ENCODE measurements at places on chromosomes 2 and 18.

GRCh38 chr2:53202063-53202462 lies 565.5 kb upstream of the CHAC2 start:
- peak; percentile 1 for DNase-seq

DNA sequence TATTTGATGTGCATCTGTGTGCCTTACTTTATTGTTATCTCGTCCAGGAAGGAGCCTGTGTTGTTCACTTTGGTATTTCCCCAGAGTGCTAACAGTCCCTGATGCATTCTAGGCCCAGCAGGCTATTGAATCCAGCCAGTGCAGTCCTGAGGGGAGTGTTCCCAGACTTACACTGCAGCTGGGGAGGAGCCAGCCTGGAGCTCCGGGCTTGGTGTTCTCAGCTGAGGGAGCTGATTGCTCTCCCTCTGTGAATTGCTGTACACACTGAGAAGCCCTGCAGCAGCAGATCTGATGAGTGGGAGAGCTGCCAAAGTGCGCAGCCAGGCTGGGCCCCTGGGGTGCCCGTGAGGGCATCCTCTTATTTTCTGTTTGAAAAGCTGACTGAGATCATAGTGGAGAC lies 159.2 kb downstream of the GALNT3 start:
- DNase-seq = no peak

DNA sequence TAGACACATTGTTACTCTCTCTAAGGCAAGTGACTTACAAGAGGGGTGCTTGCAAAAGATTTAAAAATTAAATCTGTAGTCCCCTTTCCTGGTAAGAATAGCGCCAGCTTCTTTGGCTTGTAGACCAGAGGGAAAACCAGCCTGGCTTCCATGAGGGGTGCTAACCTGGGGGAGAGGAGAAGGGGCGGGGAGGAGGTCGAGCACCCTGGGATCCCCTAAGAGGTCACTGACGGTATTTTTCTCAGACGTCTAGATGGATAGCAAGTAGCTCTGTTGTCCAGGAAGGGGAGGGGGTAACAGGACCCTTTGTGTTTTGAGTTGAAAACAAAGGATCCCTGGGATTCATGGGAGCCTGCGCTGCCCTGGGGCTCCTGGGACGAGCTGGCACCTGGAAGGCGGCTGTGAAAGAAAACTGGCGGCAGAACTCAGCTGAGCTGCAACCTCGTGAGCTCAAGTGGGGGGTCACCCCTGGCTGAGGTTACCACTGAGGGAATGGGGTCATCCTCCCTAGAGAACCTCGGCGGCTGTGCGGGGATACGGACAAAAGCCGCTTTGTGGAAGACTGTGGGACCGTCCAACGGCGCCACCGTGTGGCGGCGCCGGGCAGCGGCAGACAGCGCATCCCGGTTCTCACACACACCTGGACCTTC lies 37.8 kb upstream of the MRPL19 start:
- peak; percentile 12 for DNase-seq

DNA sequence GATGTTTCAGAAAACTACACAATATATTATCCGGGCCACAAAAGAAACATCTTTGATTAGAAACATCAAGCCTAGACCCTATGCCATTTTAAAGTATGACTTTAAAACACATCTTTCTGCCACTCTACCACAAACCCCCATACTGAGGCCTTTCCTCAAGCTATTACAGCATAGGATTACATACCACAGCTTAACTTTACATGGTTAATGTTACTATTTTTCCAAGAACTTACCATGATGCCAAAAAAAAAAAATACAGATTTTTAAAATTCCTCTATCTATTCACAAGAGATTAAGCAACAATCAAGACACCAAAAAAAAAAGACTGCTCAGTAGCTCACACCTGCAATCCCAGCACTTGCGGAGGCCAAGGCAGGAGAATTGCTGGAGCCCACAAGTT lies 9.0 kb downstream of the NCKAP1 start:
- no peak for DNase-seq

- no peak for DNase-seq
These were observed 137.5 kb downstream of the NDUFA10 start for GRCh38 chr2:239887604-239888003.

DNA sequence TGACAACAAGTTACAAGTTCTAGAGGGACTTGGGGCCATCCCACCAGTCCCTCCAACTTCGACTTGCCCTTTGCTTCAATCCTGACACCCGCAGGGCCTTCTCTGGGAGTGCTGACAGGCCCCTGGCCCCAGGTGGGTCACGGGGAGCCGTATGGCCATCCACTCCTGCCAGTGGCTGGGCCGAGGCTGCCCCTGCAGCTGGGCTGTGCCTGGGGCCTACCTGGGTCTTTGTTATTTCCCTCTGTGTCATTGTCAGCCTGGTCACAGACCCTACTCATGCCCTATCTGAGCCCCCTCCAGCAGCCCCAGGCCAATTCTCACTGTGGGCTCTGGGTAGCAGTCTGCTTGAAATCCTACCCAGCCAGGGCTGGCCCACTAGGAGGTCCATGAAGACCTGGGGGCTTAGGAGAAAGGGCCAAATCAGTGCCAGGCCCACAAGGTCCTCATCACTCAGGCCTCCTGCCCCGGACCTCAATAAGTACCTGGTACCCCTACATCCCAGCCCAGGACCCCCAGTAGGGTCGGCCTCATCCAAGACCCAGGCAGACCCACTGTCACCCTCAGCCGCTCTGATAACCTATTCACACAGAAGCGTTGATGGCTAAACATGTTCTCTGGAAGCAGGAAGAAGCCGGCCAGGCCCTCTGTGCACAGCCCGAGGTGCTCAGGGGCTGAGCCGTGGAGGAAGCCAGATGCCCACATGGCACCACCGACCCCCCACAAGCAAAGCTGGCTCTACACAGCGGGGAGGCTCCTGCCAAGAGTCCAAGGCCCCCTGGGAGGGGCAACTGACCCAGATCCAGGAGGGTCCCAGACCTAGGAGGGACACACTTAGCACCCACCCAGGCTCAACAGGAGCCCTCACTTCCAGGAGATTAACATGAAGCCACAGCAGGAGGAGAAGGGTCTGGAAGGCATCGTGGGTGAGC lies 57.7 kb downstream of the BIN1 start:
- no peak for DNase-seq

DNA sequence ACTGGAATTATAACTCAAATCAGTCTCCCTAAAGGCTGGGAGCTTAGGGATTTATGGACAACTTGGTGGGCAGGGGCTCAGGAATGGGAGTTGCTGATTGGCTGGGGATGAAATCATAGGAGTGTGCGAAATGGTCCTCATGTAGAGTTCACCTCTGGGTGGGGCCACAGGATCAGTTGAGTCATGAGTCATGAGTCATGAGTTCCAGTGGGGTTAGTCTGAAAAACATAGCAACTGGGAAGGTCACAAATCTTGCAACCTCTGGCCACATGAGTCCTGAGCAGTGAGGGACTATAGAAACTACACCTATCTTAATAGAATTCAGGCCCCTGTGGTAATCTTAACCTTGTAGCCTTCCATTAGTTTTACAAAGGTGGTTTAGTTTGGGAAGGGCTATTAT lies 383.3 kb downstream of the RBM43 start:
- DNase-seq = no peak

- no peak for DNase-seq
These were observed 353.8 kb upstream of the SPRED2 start for GRCh38 chr2:65786007-65786717.

DNA sequence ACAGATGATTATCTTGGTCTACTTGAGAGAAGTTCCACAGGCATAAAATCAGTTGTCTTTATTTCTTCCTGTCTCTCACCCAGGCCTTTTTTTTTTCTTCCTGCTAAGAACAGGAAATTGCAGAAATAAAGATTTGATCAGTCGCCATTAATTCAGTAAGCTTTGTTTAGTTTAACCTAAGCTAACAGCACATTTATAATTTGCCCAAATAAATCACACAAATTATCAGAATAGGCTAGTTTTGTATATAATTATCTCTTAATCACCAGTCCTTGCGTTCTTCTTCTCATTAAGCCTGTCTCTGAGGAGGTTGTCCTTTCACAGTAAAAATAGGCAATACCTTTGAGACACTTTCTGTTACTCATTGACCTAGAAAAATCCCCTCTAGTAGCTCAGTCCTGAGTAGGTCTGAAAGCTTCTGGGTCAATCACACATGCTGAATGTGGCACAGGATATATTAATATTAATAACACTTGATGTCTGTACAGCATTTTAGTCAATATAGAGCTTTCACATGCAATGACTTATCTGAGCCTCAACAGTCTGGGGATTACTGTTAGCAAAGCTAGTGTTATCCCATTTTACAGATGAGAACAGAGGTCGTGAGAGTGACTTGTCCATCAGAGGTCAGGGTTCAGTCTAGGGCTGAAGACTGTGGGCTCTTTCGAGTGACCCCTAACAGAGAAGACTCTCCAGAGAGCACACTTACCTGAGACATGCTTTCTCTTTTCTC lies 11.2 kb upstream of the STK17B start:
- DNase-seq = no peak

DNA sequence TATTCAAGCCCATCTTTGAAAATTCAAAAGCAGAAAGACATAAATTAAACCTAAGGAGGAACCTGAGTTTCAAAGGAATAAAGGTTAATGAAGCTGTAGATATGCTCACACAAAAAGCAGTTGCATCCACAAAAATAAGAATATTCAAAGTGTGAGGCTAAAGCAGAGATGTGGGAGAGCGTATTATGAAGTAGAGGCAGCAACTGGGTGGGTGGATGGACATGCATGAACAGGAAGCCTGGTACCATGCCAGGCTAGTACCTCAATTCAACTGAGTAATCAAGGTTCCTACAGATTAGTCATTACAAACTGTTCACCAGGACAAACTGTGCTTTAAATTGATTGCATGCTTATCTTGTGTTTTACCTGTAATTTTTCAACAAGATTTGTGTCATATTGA lies 330.0 kb upstream of the PKDCC start:
- no peak for DNase-seq

- no peak for DNase-seq
These were observed 47.6 kb downstream of the COL5A2 start for GRCh38 chr2:189131991-189132390.

DNA sequence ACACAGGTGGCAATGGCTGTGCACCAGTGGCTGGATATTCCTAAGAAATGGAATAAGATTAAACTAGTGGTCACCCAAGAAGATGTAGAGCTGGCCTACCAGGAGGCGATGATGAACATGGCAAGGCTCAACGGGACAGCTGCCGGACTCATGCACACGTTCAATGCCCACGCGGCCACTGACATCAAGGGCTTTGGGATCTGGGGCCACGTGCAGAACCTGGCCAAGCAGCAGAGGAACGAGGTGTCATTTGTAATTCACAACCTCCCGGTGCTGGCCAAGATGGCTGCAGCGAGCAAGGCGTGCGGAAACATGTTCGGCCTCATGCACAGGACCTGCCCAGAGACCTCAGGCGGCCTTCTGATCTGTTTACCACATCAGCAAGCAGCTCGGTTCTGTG lies 190.8 kb downstream of the FTCDNL1 start:
- DNase-seq = no peak

GRCh38 chr18:79480171-79481045 lies 84.7 kb downstream of the NFATC1 start:
- no peak for DNase-seq

DNA sequence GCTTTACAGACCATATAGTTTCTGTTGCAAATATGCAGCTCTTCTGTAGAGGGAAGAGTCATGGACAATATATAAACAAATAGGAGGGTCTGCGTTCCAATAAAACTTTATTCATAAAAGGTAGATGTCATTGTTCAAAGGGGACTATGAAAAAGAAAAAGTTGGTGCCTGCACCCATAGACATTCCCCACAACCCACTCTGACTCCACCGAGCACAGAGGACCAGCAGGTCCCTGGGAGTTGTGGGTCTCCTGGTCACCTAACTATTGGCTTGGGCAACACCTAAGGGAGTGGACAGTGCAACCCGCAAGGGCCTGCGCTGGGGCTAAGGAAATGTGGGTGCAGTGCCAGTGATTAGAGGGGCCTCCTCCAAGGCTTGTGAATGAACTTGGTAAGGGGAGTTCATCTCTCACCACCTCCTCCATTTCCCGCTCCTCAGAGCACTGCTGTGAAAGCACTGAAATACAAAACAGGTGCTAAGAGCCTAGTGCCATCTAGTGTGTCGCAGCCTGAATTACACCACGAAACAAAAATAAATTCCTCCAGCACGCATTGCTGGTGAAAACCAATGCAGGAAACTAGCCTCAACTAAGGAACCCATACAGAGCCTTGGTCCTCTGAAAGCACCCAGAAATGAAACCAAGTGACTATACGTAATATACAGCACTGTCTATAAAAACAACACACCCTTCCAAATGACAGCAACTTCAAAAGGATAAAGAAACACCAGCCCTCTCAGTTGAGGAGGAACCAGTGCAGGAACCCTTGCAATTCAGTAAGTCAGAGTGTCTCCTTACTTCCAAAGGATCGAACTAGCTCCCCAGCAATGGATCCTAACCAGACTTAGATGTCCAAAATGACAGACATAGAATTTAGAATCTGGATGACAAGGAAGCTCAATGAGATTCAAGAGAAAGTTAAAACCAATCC lies 166.6 kb downstream of the RNF144A start:
- DNase-seq = peak; percentile 67

- DNase-seq = peak; percentile 26
These were observed 34.9 kb downstream of the GPD2 start for GRCh38 chr2:156470975-156471583.

DNA sequence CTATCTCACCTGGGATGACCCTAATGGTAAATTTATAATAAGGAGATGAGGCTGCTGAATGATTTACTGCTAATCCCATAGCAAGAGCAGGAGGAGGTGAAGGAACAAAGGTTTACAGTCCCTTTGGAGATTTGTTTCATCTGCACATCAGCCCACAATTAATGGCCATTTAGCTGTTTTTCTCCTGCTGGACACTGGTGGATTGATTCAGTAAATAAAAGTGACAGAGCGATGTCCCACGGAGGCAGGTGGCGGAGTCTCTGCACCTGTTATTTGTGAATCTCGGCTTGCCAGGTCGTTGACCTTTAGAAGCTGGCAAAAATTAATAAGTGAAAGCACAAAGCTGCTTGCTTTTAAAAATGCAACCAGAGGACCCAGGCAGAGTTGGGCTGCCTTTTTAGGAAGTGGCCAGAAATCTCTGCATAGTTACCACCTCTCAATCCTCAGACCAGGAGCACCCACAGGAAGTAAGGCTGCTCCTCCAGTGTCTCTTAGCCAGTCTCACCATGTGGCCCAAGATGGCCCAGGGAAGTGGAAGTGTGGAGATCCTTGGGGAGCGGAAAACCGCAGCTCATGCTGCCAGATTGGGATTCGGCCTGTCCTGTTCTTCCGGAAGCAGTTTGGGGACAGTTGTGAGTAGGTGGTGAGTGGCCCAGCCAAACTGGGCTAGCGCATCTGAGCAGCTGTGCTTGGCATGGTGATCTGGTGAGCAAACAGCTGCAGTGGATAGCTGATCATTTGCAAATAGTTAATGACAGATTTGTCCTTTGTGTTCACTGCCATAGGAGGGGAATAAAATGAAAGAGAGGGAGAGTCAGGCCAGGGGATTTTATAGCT lies 1005.7 kb upstream of the PIK3C3 start:
- DNase-seq = no peak

GRCh38 chr2:67567886-67568285 lies 170.8 kb downstream of the ETAA1 start:
- no peak for DNase-seq

GRCh38 chr2:180980106-180980942 lies at the start of gene UBE2E3:
Gene UBE2E3 (plus strand): TSS chr2:180980605. CDS start chr2:180982043, 1,438 bp downstream.
- peak; percentile 84 for DNase-seq

Data from hematopoietic multipotent progenitor cell treated with erythropoietin and hydrocortisone succinate and interleukin-3 and kit ligand, for 8 days (in vitro differentiated cells).